Non-pigmented ciliary epithelial cell (primary cell): ENCODE measurements at places on chromosomes 2 and 18.

DNA sequence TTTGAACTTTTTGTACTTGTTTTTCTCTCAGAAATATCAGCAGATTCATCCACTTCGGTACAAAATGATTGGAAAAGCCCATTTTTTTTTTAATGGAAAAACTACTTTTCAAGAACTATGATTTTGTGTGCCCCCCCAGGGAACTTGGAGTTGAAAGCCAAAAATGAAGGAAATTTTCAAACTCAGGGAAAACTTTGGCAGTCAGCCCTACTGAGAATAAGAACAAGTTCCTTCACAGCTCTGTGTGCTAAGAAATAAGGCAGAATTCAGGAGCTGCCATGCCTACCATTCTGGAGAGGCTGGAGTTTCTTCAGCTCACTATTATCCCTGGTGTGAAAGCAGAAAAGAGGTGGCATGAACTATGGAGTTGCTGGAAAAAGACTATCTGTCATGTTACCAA, 226.0 kb upstream of the SLC35G4 start:
- DNase-seq: no peak

GRCh38 chr2:216261042-216261537, 111.2 kb downstream of the MARCHF4 start:
- no peak for DNase-seq

DNA sequence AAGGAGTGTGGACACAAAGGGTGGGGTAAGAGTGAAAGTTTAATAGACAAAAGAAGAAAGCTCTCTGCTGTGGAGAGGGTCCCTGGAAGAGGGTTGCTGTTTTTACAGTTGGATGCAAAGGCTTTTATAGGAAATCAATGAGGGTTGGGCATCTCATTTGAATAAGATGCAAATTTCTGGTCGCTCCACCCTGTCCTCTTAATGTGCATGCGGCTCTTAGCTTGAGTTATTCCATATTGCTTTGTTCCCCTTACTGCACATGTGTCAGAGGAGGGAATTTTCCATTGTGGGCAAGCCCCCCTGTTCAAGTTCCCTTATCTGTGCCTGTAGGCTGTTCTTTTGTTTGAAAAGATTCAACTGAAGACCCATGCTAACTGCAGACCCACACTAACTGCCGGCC, 326.5 kb downstream of the BCL11A start:
- no peak for DNase-seq

GRCh38 chr18:58671632-58672564, 633 bp downstream of the MALT1 start:
- DNase-seq: no peak

DNA sequence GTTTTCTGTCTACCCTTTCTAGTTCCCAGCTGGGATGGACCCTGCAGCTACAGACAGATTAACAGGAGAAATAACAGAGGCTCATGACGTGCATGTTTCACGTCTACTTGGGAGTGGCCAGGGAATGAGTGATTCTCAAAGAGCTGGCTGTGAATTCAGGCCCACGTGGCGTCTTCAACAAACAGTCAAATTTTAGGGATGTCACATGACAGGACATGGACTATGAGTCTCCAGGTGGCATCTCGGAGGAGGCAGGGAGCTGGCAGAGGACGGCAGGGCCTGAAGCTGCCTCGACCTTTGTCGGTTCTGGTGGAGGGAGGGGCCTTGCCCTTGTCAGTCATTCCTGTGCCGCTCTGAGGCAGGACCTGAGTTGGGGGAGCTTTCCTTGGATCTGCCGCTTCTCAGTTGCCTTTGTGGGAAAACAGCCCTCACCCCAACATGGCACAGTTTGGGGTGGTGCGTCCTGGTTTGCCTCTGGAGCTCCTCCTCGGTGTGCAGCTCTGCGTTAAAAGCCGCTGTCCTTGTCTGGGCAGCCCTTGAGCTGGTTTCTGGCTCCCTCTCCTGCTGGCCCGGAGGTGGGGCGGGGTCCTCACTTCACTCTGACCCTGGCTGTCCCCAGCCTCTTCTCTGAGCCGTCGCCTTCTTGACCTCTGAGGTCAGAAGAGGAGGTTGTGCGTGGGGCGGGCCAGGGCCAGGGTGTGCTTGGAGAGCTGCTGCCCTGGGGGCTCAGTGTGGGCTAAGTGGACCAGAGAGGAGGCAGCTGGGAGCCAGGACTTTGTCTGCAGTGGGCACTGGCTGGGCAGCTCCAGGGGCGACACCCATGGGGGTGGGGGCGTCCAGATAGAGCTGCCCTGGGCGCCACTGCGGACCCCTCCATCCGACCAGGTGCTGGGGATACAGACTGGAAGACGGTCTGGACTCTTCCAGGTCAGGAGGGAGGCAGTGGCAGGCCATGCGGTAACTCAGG, 12.1 kb upstream of the GAL3ST2 start:
- DNase-seq: no peak

- no peak for DNase-seq
These were observed 12.8 kb upstream of the HPCAL1 start for GRCh38 chr2:10289891-10290290.

- DNase-seq: no peak
These were observed 5.6 kb downstream of the RBKS start for GRCh38 chr2:27884601-27885000.

GRCh38 chr2:218347172-218347571, 9.5 kb upstream of the CATIP start:
- no peak for DNase-seq

GRCh38 chr2:153347818-153348495, 130.6 kb downstream of the RPRM start:
- no peak for DNase-seq

DNA sequence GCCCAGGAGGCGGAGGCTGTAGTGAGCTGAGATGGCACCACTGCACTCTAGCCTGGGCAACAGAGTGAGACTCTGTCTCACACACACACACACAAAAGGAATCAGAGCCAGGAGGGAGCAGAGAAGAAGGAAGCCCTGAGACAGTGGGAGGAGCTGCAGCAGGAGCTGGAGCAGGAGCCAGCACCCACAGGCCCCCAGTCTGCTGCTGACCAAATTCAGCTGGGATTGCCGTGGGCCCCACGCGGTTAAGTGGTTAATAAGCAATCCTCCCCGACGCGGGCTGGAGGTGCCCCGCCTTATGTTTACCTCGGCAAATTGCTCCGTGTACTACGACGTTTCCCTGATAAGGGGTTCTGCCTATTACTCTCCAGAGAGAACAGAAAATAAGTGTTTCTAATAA, 265.3 kb downstream of the TWIST2 start:
- no peak for DNase-seq

DNA sequence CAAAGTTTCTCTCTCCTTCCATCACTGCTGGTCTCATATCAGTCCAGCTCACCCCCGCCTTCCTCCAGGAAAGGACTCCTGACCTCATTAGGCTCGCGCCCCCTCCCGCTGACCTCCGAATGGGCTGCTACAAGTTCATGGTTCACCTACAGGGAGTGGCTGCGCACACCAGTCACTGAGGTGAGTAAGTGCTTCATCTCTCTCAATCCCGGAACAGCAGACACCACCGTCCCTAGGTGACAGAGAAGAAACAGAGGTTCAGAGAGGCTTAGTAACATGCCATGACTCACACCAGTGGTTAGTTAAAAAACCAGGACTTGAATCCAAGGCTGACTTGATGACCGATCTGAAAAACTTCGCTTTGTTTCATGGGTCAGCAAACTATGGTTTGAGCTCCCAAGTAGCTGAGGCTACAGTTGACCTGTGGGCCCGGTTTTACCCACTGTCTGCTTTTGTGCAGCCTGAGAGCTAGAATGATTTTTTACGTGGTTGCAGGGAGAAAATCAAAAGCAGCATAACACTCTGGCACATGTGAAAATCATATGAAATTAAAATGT, 42.0 kb downstream of the ZFP36L2 start:
- peak; percentile 83 for DNase-seq

GRCh38 chr2:127157114-127157513, 50.2 kb upstream of the BIN1 start:
- DNase-seq: no peak

- no peak for DNase-seq
These were observed 41.9 kb downstream of the KCMF1 start for GRCh38 chr2:85012855-85013254.

DNA sequence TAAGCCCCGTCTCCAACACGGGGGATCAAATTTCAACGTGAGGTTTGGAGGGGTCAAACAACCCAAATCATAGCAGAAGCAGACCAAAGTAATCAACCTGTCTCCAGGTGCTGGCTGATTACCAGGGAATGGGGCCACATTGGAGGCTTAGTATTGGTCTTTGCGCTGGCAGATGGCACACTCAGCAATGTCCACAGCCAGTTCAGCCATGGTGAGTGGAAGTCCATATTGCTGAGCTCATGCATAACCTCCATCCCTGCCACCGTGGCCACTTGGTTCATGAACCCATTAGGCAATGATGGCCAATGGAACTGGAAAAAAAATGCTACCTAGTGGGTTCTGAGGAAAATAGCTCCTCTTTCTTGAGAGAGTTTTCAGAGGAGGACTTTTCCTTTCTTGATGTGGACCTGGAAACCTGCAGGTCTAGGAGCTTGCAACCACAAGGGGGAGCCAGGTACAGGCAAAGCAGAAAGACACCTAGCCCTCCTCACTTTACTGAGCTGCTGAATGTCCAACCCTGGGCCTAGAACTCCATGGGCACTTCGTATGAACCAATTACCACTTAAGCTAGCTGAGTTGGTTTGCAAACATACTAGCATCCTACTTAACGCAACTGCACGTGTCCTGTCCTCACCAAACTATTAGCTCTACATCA, 128.0 kb upstream of the GYPC start:
- DNase-seq: no peak

GRCh38 chr2:80300346-80300745, 4.2 kb downstream of the LRRTM1 start:
- DNase-seq: no peak

- no peak for DNase-seq
These were observed 126.0 kb upstream of the ACVR2A start for GRCh38 chr2:147718831-147719230.

GRCh38 chr2:144498277-144498676, 21.6 kb downstream of the ZEB2 start:
- DNase-seq: no peak

DNA sequence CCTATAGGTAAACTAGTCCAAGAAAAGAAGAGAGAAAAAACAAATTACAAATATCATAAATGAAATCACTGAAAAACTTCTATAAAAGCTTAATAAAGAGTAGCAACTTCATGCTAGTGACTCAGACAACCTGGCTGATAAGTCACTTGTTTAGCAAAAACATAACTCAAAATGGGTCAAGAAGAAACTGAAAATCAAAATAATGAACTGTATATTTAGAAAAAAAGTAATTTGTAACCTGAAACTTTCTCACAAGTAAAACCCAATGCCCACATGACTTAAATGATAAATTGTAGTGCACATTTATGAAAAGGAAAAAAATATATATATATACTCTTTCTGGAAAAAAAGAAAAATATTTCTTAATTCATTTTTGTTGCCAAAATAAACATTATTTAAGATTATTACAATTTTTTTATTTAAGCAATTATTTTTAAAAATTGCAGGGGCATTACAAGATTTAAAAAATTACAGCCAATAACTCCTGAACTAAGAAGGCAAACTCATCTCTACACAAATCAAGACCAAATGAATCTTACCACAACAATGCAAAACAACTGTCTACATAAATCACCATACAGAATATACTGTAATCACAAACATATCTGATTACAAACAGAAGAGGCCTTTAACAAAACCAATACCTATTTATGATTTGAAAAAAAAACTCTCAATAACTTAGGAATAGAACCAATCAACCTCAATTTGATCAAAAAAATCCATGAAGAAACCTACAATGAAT, 406.3 kb downstream of the CDH7 start:
- no peak for DNase-seq

GRCh38 chr2:33205693-33206434, 259.1 kb downstream of the LTBP1 start:
- no peak for DNase-seq

DNA sequence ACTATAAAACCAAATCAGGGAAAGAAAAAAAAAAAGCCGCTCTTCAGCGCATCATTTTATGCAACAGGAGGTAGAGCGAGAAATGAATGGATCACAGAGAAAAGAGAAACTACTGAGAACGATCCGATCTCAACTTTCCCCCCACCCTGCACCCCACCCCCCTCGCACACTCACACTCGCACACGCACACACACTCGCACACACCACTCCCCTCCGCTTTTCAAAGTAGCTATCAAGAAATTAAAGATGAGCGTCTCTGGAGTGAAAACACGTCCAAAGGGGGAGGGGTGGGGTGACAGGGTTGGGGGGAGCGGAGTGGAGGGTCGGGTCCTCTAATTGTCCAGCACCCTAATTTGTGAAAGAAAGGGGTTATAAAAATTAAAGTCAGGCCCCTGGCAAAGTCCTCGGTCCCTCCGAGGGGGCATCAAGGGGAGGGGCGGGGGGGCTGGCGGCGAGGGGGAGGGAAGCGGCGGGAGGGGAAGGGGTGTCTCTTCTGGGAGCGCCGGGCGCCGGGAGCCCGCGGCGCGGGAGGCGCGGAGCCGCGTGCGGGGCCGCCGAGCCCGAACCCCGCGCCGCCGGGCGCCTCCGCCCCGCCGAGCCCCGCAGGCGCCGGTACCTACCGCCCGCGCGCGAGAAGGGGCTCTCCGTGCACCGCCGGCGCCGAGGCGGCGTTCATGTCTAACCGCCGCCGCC, 428 bp downstream of the TCF4 start:
- DNase-seq: no peak

DNA sequence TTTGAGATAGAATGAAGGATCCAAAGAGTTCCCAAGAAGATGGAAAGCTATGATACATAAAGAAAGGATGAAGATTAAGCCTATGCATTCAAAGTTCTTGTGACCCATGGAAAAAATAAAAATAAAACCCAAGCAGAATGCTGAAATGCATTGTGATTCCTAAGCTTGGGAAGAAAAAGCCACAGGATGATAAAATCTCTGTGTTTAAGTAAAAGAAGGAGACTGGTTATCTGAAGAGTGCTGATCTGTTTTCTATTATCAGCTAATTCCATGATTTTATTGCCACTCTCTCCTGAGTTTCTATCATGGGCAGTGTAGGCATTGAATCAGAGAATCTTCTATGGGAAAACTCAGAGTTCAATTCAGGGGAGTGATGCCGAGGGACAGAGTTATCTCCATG, 103.1 kb upstream of the LTBP1 start:
- DNase-seq: no peak

- DNase-seq: no peak
These were observed 149.2 kb downstream of the ABCA12 start for GRCh38 chr2:214989187-214989586.

GRCh38 chr2:219399716-219400478, 12.2 kb upstream of the DNPEP start:
- DNase-seq: no peak

DNA sequence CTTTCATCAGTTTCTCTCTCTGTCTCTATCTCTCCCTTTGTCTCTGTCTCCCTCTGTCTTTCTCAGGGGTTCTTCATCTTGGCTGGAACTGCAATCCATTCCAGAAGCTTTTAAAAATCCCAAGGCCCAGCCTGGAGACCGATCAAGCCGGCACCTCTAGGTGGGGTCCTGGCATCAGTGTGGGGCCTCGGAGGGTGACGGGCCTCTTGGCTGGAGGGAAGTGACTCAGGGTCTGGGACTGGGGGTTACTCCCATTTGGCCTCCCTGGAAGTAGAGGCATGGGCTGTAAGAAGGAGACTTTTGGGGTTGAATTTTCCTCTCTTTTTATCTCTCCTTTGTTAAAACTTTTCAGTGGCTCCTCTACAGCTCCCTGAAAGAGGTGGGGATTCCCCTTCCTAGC, 52.8 kb upstream of the OTOF start:
- DNase-seq: no peak
